ENCODE measurements at places on chromosomes 2 and 18.

- DNase-seq: no peak
Observed at GRCh38 chr2:172085460-172086159, at the start of gene DLX1. Gene DLX1 (plus strand): TSS chr2:172085507. CDS start chr2:172085678, 171 bp downstream.

- DNase-seq: peak; percentile 4
Observed at GRCh38 chr2:188819792-188820191, 154.4 kb upstream of the COL3A1 start.

DNA sequence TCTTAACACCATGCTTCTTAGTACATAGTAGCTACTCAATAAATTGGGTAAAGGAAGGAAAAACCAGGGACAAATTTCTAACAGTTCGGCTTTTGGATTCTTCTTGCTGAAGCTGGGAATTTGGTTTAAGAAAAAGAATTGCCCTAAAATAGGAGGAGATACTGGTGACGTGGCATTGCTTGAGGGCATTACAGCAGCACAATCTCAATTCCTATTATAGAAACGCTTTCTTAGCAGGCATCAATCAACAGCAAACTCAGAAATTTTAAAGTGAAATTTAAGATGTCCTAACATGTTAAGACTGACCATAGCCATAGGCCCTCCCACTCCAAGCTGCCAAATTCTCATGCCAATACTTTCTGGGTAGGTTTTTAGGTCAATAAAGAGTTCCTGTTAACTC lies 169.5 kb downstream of the SRBD1 start:
- no peak for DNase-seq

- no peak for DNase-seq
Observed at GRCh38 chr18:49161627-49162026, 210.9 kb upstream of the SMAD7 start.

GRCh38 chr2:108613261-108614042 lies 79.2 kb downstream of the LIMS1 start:
- DNase-seq: no peak
